ENCODE measurements at places on chromosomes 5 and 9.

DNA sequence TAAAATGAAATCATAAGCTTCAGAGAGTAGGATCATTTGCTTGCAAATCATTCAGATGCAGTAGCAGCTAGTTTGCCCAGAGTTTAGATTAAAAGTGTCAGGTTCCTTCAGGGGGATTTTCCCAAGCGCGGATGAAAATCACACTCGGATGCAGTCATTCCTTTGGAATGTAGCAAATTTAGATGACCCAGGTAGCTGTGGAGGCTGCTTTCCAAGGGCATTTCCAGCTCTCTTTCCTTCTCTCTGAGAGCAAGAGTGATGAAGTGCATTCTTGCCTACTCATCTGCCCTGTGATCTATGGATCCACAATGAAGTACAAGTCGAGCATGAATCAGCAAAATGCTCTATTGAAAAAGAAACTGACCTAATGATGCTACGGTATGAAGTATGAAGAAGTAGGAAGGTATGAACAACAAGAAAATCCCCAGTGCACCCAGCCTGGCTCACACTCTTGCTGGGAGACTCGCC, 200.2 kb downstream of the PLK2 start:
- DNase-seq: no peak

GRCh38 chr9:26551451-26551850, 341.2 kb downstream of the CAAP1 start:
- DNase-seq: no peak

DNA sequence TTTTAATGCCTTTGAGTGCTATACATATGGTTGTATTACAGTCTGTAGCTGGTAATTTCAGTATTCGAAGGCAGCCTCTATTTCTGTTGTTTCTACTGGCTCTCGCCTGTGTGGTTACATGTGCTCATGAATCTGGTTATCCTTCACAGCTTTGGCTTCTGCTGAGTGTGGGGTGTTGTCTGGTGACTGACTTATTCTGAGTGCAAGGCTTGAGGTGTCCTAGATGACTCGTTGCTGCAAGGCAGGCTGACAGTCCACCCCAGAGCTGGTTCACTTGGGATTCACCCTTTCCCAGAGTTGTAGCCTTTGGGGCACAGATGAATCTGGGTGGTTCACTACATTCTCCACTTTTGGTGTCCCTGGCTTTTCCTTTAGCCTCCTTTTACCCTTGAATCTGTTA, 41.4 kb downstream of the PDE8B start:
- no peak for DNase-seq

GRCh38 chr5:139847790-139848507, 52.3 kb downstream of the PSD2 start:
- peak; percentile 76 for DNase-seq

- no peak for DNase-seq
Observed at GRCh38 chr9:3955305-3955687, 344.6 kb downstream of the GLIS3 start.

DNA sequence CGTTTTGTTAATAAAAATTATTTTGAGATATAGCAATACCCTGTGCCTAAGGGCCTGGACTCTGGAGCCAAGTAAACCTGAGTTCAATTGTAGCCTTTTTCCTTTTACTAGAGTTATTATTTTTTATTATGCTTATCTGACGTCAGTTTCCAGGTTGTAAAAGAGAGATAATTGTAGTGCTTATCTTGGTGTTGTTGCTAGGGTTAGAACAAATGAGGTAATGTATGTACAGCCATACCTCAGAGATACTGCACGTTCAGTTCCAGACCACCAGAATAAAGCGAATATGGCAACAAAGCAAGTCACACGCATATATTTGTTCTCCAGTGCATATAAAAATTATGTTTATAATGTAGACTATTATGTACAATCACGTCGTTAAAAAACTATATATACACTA, 215.0 kb downstream of the VPS13A start:
- no peak for DNase-seq

GRCh38 chr9:91689006-91689405, 261.0 kb downstream of the ROR2 start:
- no peak for DNase-seq

- DNase-seq: no peak
Observed at GRCh38 chr5:873328-873727, 19.3 kb downstream of the BRD9 start.

DNA sequence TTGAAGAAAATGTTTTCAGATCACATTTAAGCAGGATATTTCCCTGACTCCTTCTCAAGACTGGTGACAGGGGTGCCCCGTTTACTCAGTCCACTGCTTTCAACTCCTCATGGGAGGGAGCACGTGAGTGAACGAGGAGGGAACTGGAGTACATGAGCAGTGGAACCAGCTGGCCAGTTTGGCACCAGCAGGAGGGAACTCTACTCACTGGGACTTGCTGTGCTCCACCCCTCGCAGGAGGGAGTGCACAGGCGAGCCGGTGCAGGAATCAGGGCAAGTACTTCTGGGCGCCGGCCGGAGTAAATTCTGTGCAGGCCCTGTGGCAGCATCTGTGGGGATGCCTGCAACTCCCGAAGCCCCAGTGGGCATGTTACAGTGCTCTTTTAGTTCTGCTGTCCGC, 1941.1 kb upstream of the C9orf72 start:
- no peak for DNase-seq

GRCh38 chr5:5886812-5887486, 464.5 kb downstream of the ICE1 start:
- peak; percentile 20 for DNase-seq

GRCh38 chr5:139417214-139417613, 13.3 kb upstream of the SPATA24 start:
- DNase-seq: no peak

DNA sequence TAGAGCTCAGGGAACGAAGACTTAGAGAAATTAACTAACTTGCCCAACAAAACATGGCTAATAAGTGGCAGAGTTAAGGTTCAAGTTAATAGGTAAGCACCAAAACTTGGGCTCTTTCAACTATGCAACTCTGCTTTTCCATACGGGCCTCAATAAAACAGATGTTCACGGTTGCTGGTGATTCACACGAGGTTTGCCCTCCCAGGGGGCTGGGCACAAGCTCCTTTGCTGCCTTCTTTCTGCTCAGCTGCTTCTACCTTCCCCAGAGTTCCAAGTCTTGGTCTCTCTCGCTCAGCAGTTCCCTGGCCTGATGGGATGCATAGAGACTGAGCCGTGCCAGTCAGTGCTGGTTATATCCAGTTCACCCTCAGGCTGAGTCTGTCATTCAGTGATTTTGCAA, 217.9 kb downstream of the SREK1 start:
- no peak for DNase-seq

DNA sequence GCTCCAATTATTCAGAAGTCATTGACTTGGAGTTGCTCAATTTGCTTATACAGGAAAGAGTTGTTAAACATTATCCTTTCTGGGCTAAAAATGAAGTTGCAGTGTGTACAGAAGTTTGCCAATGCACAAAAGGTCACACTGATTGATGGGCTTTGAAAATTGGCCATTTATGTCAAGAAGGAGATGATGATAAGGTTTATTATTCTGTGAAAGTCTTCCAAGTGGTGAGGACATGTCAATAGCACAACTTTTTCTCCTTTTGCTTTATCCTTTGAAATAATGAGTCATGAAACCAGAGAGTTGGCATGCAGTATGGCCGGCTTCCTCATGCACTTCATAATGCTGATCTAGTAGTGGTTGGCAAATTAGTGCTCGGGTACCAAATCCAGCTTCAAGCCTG, 848.5 kb upstream of the WWC1 start:
- no peak for DNase-seq

DNA sequence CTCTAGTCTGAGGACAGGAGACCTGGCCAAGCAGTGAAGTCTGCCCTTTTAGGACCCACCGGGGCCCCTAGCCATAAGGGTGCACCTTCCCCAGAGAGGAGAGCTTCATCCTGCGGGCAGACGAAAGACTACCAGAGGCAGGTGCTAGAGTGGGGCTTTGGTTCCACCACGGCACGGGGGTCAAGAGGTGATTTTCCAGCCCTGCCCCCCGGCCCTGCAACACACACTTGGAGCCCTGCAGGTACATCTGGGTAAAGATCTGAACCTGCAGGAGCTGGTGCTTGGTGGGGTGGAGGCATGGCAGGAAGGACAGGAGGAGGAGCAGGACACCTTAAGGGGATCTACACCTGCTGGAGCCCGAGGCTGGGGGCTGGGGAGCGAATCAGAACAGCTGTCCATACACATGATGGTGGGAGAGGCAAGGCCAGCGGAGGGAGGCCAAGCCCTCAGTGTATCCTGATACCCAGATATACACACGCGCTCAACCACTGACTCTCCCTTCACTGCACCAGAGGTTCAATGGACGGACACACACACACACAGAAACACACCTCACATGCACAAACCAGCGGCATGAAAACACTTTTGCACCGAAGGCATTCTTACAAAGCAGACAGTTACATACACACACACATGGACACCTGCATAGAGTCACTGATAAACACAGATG, 98.4 kb upstream of the MVB12B start:
- DNase-seq: no peak

- DNase-seq: no peak
Observed at GRCh38 chr5:33291216-33292000, 149.4 kb upstream of the TARS1 start.

GRCh38 chr9:112334432-112334841, 1.0 kb upstream of the PTBP3 start:
- peak; percentile 45 for DNase-seq

GRCh38 chr5:117494188-117494587, 919.6 kb upstream of the SEMA6A start:
- no peak for DNase-seq

GRCh38 chr9:13395156-13395555, 115.7 kb upstream of the MPDZ start:
- no peak for DNase-seq

- no peak for DNase-seq
Observed at GRCh38 chr5:39192450-39193160, 26.8 kb downstream of the FYB1 start.

- DNase-seq: no peak
Observed at GRCh38 chr9:31608416-31608815, 776.0 kb upstream of the ACO1 start.

DNA sequence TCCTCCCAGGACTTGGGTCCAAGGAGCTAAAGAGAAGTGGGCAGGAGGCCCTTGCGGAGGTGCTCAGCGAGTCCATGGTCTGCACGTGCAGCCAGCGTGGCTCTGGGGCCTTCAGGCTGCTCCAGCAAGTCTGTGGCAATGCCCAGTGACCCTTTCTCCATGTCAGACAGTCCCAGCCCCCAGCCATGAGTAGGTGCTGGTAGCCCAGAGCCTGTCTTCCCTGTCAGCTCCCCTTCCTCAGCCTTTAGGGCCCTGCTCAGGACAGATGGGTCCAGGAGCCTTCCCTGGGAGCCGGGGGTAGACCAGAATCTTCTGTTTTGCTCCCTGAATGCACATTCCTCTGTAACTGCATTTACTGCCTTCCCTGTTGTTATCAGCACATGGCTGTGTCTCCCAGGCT, 147.2 kb upstream of the IRX2 start:
- no peak for DNase-seq

GRCh38 chr9:93809204-93809940, 145.8 kb downstream of the BARX1 start:
- no peak for DNase-seq

DNA sequence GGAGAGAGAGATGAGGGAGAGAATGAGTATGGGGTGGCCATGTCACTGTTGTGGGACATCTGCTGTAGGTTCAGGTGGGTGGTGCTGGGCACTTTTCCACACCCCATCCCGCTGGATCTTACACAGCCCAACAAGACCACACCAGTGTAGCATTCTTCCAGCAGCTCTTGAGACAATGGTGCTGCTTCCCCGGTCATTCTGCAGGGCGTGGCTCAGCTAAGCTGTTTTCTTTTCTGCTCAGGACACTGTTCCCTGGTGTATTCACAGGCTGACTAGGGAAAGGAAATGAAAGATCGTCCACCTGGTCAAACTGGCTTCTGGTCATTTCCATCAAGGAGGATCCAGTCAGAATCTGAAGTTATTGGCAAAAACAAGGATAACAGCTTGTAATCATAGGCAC, 75.6 kb downstream of the S1PR3 start:
- DNase-seq: no peak

DNA sequence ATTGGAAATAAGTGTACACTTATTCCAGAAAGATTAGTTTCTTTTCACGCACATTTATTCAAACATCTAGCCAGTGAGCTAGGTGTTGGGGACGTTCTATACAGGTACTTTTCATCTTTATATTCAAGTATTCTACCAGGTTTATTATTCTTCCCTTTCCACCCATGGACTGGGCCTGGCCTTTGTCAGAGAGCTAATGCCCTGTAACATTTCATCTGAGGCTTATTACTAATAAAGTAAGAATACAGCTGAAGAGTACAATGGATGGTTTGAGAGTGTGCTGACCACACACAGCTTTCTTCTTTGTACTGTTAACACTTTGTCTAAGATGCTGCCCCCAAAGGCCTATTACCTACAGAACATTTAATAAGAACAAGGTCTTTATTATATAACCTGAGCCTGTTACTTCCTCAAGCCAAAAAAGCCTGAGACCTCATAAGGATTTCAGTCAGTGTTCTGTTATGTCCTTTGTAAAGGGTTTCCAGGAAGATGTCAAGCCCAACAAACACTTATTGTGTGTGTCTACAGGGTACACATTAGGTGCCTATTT, 93.5 kb downstream of the ZNF608 start:
- DNase-seq: no peak

GRCh38 chr5:98453296-98453695, 320.2 kb upstream of the RGMB start:
- DNase-seq: no peak

- no peak for DNase-seq
Observed at GRCh38 chr9:27181381-27181780, 72.4 kb downstream of the TEK start.

GRCh38 chr9:135146766-135147473, 59.5 kb downstream of the OLFM1 start:
- no peak for DNase-seq

DNA sequence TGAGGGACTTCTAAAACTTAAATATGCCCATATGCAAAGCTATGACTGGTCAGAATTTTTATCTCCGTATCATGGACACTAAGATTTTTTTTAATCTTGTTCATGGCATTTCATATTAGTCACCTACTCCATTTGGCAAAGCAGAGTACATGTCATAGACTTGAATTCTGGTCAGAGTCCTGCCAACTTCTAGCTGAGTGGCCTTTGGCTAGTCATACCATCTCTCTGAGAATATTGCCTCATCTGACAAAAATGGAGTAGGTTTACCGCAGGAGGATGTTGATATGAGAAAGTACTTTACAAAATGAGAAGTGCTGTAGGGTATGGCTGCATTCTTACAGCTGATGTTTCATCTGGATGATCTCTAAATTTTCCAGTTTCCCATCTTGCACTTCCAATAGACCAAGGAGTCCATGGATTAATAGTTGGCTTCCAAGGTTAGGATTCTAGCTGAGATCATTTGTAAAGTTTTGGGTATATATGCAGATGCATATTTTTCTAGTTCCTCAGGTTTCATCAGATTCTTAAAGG, 150.8 kb upstream of the NR3C1 start:
- no peak for DNase-seq

- DNase-seq: no peak
Observed at GRCh38 chr9:104658496-104659195, 35.7 kb upstream of the OR13D1 start.

GRCh38 chr9:24801344-24801743, 255.6 kb upstream of the IZUMO3 start:
- no peak for DNase-seq

GRCh38 chr5:146890731-146891440, 12.3 kb upstream of the PPP2R2B start:
- DNase-seq: no peak

Measured in activated CD4-positive, alpha-beta T cell treated with anti-CD3 and anti-CD28 coated beads, Interleukin-2, amount 50 U/mL, for 1 hour (primary cell).